ENCODE measurements at places on chromosomes 5 and 9.

DNA sequence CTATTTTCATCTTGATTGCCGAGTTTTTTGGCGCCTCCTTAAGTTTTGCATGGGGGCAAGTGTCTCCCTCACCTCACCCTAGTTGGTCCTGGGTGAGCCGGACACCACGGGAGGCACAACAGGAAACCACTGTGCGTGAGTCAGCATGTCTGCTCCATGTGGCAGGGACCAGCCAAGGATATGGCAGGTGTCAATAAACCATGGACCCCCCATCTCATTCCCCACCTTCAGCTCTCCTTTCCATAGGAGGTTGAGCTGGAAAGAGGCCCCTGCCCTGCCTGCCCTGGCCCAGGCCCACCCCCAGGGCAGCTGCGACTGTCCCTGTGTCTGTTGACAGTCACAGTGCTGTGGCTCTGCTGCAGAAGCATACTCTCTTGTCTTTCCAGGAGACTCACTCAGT lies 3.1 kb downstream of the SPACA9 start:
- DNase-seq, result no peak

GRCh38 chr9:123482295-123482968 lies 126.4 kb downstream of the CRB2 start:
- DNase-seq, result no peak

DNA sequence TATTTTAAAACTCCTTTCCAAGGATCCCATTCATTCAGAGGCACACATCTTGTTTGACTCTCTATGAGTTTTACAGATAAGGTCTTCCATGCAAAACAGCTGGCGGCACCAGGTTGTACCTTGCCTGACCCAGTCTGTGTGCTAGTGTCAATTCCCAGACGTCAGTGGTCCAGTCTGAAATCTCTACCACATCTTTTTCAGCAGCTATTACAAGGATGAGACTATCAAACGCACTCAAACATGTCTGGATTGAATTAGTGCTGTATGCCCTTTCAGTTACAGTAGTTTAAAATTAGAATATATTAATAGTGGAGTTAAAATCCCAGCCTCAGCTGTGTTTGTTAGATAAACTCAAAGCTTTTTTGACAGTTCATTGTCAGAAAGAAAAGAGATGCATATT lies 11.7 kb downstream of the CDC14B start:
- no peak for DNase-seq

- DNase-seq, result no peak
These were observed 26.2 kb downstream of the ZNF462 start for GRCh38 chr9:106889061-106889590.

DNA sequence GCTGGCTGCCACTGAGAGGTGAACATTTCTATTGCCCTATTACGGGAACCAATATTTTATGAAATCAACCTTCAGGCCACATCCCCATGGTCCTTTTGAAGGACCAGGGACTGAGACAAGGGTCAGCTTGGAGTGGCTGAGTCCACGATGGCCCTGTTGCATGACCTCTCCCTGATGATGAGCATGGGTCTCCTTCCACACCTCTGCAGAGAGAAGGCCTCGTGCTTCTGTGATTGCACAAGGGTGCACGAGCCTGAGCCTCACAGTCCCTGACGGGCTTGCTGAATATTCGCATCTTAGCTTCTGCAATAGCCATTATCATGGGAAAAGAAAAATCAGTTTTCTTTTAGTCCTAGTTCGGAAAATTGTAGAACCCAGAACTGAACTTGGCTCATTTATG lies 255.0 kb upstream of the IRX2 start:
- DNase-seq, result no peak

GRCh38 chr5:14759744-14760547 lies 95.4 kb downstream of the OTULIN start:
- DNase-seq, result no peak

GRCh38 chr5:155773680-155774079 lies 553.3 kb upstream of the SGCD start:
- no peak for DNase-seq

DNA sequence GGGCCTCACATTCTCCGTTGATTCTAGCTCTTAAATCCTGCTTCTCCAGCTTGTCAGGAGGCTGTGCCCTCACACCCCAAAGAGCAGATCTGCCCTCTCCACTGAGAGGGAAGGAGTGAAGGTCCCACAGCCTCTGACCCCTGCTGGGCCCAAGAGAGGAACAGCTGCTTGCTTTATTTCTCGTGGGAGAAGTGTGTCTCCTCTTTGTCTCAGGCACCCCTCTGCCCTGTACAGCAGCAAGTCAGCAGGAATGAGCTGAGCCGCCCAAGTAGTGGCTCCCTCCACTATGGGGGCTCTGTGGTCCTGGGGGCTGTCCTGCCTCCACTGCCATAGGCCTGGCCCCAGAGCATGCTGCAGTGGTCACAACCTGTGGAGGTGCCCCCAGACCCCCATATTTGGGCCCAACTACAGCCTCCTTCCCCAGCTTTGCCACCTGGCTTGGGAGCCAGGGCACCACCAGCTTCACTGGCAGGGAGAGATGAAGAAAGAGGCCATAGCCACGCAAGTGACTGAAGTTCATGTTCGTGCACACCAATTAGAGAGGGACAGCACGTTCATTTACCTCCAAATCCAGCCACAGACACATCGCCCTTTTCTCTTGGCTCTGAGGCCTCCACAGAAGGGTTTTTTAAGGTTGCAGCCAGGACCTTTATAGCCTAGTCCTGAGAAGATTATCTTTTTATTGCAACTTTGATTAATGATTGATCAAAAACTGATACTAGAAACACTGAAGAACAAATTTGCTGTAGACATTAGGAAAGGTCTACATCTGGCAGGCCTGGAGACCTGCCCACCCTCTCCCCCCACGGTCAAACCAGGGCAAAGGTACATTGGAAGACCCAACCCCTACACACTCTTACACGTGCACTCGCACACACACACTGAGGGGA lies 27.5 kb downstream of the IRF1 start:
- DNase-seq, result no peak

DNA sequence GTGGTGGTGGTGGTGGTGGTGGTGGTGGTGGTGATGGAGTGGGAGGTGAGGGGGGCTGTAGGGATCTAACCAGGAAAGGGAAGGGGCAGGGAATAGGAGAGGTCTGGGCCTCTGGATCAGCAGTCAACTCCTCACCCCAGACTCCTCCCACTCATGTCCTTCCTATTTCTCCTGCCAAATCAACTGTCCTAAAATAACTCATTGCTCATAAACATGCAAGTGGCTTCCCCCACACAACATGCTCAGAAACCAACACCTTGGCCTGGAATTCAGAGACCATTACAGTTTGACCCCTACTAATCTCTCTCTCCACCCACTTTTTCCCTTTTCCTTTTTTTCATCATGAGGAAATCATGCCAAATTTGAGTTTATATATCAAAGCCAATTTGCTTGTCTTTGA lies 8.4 kb upstream of the FSD1L start:
- no peak for DNase-seq

- peak; percentile 65 for DNase-seq
These were observed 28.8 kb downstream of the TMEM174 start for GRCh38 chr5:73201547-73202513.

DNA sequence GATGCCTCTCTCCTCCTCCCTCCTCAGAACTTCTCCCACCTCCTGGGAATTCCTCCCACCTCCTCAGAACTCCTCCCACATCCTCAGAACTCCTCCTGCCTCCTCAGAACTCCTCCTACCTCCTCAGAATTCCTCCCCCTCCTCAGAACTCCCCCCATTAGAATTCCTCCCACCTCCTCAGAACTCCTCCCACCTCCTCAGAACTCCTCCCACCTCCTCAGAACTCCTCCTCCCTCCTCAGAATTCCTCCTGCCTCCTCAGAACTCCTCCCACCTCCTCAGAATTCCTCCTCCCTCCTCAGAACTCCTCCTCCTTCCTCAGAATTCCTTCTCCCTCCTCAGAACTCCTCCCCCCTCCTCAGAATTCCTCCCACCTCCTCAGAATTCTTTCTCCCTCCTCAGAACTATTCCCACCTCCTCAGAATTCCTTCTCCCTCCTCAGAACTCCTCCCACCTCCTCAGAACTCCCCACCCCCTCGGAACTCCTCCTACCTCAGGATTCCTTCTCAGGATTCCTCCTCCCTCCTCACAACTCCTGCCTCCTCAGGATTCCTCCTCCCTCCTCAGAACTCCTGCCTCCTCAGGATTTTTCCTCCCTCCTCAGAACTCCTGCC lies 23.9 kb downstream of the SLC46A2 start:
- DNase-seq, result no peak

Data from stimulated activated CD4-positive, alpha-beta T cell treated with anti-CD3 and anti-CD28 coated beads, Interleukin-1b, Interleukin-23, amount 100 ng/mL, for 1 hour (primary cell).